ENCODE measurements at places on chromosomes 3 and 15. TPM values are rescaled to one million over a fixed set of nuclear protein-coding genes. Genes with fewer than 3 reads are reported as not detected.

Gene MEX3B
- 4.6 TPM for total RNA-seq

Gene VIPR1
- 0.54 TPM for total RNA-seq

Gene STRC
- 1.0 TPM for total RNA-seq

Gene DHFR2
- total RNA-seq: 3.4 TPM

Gene TRAK1
- total RNA-seq: 33.2 TPM
